SK-N-SH treated with all-trans-retinoic acid at 6 μM for 48 hours (cell line): ENCODE measurements at places on chromosomes 3 and 15.

DNA sequence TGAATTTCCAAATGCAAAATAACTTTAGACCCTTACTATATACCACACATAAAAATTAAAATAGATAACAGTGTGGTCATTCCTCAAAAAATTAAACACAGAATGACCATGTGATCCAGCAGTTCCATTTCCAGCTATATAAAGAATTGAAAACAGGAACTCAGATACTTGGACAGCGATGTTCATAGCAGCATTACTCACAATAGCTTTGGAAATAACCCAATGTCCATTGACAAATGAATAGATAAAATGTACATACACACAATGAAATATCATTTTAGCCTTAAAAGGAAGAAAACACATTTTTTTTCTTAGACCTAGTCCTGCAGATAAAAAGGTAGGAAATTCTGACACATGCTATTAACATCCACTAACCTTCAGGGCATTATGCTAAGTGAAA lies 26.7 kb downstream of the RAD51 start:
- ATAC-seq, result no peak

GRCh38 chr3:13713396-13713795 lies 164.5 kb downstream of the FBLN2 start:
- ATAC-seq, result no peak

DNA sequence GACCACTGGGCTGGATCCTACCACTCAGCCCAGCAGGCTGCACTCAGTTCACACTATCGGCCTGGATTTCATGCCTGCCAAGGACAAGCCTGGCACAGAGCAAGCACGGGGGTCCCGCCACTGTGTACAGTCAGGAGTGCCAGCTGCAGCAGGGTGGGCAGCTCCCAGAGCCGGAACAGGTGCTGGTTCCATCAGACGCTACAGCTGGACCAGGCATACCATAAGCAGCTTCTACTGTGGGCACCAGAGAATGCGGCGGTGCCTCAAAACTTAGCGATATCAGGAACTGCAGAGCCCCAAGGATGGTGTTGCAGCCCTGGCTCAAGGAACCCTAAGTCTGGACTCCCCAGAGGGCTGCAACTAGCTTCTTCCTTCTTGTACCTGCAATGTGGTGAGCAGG lies 124.8 kb downstream of the BCHE start:
- ATAC-seq, result no peak

DNA sequence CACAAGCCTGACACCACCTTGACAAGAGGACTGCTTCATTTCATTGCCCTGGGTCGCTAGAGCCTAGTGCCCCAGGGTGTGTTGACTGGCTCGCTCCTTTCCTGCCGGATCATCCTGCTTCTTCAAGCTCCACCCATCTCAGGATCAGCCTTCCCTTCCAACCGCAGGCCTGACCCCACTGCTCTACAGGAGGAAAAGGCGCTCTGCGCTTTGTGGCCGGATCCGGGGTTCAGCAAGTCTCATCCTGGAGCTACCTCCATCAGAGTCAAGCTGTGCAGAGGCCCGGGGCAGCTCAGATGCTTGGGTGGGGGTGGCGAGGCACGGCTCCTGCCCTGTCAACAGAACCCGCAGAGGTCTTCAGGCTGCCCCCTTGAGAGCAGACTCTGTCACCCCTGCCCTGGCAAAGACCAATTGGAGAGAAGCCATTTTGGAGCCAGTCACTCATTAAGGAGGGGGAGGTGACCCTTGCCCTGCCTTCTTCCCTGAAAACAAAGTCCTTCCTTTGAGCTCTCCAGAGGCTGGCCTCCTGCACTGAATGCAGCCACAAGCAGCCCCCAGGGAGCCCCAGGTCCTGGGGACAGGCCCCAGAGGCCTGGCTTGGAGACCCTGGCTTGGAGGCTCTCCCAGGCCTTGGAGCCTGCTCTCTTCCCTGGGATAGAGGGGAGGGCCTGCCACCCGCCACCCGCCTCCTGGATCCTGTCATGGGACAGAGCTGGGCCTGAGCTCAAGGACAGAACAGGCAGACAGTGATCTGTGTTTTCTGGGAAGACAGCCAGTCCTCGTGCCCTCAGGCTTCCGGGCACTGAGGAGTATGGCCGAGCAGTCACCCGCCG lies 80.3 kb downstream of the CPN2 start:
- peak; percentile 72 for ATAC-seq

GRCh38 chr3:45612918-45613602 lies 18.5 kb downstream of the LIMD1 start:
- no peak for ATAC-seq

GRCh38 chr3:126723801-126724200 lies 19.8 kb downstream of the CHCHD6 start:
- ATAC-seq, result no peak

DNA sequence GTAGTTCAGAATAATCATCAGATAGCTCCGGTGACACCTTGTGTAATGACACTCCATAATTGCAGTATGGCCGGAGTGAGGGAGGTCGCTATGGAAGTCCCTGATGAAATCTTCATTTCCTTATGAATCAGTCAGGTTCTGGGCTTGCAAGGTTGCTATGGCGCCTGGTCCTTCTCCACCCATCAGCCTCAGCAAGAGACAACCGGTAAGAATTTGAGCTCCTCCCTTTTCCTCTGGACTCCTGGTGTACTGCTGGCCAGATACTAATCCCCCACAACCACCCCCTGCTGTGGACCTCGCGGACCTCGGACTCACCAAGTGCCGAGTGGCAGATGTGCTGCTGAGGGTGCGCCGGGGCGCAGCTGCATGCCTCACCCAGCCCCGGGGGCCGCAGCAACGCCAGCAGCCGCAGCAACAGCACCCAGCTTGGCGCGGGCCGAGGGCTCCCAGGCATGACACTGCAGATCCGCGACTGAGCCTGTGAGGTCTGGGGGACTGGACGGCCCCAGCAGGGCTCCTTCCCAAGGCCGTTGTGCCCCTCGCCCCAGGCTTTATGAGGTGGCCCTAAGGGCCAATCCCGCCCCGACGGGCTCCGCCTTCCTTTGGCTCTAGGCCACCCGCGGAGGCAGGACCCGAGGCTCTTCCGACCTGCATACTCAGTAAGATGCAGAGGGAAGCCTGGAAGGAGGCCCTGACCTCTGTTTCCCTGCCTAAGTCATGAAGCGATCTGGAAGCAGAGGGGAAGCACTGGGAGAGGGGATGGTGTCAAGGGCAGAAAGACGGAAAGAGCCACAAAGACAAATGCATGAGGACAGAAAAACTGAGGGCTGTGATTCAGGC lies at the start of gene TIMP4:
Gene TIMP4, minus strand, starts transcription at position 526 of the 840 bp plus-strand sequence. Its CDS starts 72 bp downstream, at position 454.
- ATAC-seq, result no peak

- ATAC-seq, result no peak
Measured at GRCh38 chr3:122493296-122493695, 21.4 kb downstream of the KPNA1 start.

DNA sequence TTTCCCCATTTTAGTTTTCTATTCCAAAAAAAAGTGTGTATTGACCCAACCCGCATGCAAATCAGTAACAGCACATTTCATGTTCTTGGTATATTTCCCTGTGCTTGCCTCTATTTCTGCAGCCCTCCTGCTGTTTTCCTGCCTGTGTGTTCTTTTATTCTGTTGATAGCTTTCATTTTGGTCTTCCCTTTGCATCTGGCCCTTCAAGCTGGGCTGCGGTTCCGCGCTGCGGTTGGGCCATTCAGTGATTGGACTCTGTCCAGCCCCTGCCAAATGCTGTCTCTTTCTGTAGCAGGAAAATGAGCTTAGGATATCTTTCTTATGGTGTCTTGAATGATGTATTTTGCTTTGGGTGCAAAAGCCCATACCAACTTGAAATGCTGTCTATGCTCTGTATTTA lies 49.9 kb downstream of the ZNF621 start:
- no peak for ATAC-seq

DNA sequence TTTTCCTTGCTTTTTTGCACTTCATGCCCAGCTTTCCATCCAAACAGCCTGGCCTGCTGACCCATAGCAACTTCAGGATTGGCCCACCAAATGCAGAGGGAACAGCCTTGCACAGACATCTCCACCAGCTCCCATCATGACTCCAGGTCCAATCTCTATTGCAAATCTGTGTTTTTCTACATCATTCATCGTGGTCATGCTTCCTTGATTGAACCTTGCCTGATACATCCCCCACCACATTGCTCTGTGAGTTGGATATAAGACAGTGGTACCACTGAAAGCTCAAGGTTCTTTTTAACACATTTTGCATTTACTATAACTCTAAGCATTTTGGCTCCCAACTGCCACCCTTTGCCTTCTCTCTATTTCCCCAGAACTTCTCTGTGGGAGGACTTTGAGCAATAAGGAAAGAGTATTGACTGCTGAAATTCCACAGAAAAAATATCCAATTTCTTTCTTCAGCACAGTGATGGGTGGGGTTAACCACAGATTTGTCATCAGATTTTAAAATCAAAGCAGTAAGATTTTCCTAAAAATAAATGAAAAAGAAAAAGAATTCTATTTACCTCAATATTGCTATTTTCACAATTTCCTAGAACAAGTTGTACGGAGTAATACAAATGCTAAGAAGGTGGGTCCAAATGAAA lies 114.6 kb upstream of the GALNT15 start:
- peak; percentile 3 for ATAC-seq

GRCh38 chr3:65436580-65436979 lies 602.1 kb downstream of the MAGI1 start:
- ATAC-seq, result peak; percentile 50; the same call in 1 of the 3 replicates

- no peak for ATAC-seq
Measured at GRCh38 chr15:99247062-99247461, 2.3 kb downstream of the TTC23 start.

DNA sequence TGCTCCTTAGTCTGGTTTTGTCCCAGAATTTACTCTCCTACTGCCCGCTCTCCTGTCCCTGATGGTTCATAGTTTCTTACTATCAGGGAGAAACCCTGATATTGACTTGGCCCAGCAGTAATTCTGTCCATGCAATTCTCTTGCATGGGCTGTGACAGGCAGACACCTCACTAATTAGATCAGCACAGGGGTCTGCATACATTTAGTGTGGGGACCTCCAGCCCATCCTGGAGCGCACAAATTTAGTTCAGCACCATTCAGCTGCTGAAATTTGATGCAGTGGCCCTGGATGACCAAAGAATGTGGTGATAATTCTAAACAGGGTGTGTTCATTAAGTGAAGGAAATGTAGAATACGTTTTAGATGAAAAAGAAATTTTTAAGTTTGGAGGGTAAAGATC lies 555.5 kb upstream of the TBL1XR1 start:
- ATAC-seq, result peak; percentile 27; the same call in 1 of the 3 replicates

GRCh38 chr15:40471105-40471807 lies 472 bp downstream of the CHST14 start:
- peak; percentile 40 for ATAC-seq
